GM12892 (cell line): ENCODE measurements at places on chromosomes 3 and 15.

DNA sequence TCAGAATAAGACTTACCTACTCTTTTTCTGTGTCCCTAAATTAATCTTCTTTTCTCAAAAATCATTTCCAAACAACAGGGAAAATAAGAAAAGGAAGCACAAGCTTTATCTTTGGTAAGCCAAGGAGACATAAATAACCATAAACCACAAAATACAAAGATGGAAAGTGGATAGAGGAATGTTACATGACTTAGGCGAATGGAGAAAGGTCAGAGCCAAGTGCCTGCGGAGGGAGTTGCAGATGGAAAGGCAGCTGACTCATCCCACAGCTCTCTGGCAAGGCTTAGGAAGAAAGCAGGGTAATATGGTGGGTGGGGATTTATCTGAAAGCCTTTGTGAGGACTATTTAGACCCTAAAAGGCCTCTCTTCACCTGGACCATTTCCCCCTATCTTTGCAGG is 72.8 kb downstream of the GALK2 start:
- no peak for DNase-seq

- DNase-seq: no peak
Measured at GRCh38 chr3:124576565-124577493, 153.4 kb upstream of the UMPS start.

DNA sequence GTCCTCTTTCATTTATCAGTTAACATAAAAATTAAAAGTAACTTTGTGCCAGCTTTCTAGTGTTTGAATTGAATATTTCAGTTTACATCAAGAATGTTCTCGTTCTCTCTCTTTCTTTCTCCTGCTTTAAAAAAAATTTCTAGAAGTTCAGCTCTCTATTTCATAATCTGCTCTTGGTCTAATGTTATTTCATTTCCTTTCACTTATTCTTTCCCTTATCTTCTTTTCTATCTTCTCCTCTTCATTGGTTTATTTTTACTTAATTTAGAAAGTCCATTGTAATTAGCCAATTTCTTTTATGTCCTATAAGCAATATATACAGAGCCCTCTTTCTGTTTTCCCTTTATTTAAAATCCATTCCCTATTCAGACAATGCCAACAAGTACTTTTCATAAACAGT is 44.6 kb downstream of the CCDC54 start:
- no peak for DNase-seq

- DNase-seq: no peak
Measured at GRCh38 chr15:74608786-74609185, 6.8 kb upstream of the CLK3 start.

- DNase-seq: peak; percentile 76
Measured at GRCh38 chr15:31265871-31266711, 60.5 kb upstream of the KLF13 start.

DNA sequence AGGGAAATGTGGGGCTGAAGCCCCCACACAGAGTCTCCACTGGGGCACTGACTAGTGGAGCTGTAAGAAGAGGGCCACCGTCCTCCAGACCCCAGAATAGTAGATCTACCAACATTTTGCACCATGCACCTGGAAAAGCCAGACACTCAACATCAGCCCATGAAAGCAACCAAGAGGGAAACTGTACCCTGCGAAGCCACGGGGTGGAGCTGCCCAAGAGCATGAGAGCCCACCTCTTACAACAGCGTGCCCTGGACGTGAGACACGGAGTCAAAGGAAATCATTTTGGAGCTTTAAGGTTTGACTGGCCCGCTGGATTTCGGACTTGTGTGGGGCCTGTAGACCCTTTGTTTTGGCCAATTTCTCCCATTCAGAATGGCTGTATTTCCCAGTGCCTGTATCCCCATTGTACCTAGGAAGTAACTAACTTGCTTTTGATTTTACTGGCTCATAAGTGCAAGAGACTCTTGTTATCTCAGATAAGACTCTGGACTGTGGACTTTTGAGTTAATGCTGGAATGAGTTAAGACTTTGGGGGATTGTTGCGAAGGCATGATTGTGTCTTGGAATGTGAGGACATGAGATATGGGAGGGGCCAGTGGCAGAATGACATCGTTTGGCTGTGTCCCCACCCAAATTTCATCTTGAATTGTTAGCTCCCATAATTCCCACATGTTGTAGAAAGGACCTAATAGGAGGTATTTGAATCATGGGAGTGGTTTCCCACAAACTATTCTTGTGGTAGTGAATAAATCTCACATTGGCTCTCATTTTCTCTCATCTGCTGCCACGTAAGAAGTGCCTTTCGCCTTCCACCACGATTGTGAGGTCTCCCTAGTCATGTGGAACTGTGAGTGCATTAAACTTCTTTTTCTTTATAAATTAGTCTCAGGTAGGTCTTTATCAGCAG is 105.8 kb downstream of the CBLB start:
- DNase-seq: no peak

DNA sequence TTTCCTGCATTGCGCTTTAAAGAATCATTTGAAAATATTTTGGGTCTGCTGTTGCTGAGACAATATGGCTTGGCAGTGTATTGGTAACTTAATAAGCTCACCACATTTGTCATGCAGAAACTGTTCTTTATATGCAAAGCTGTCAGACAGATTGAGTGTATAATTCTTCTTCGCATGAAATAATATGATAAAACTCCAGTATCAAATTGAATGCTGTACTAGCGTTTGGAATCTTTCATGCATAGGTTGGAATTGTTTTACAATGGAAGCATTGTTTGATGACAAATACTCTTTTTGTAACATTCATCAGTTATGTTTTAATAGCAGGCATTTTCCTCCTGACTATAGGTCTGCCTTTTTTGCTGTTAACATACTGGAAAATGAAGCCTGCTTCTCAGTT is 53.8 kb downstream of the RBMS3 start:
- DNase-seq: no peak

DNA sequence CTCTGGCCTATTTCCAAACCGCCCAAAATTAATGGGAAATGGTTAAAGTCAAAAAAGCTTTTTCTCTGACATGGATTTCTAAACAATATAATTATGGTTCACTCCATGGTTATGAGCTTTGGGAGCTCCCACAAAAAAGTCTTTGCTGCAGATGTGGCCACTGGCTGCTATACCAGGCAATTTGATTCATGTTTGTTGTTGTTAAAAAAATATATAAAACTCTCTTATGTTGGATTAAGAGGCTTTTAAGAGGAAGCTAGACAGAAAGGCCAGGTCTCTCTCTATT is 258.6 kb downstream of the TIGIT start:
- DNase-seq: no peak

DNA sequence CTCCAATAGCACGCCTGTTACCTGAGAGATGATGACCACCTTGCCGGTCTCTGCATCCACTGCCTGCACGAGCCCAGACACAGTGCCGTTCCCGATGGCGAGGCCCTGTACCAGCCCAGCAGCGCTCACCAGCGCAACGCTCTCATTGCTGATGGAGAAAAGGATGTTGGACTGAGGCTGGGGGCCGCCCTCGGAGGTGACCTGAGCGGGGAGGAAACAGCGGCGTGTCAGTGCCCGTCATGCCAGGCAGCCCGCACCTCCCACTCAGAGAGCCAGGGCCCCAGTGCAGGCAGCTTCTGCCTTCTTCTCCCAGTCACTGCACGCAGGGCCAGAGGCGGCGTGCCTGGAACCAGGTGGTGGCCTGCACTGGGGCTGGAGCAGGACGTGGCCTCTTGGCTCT is 80.3 kb downstream of the NUP210 start:
- no peak for DNase-seq

DNA sequence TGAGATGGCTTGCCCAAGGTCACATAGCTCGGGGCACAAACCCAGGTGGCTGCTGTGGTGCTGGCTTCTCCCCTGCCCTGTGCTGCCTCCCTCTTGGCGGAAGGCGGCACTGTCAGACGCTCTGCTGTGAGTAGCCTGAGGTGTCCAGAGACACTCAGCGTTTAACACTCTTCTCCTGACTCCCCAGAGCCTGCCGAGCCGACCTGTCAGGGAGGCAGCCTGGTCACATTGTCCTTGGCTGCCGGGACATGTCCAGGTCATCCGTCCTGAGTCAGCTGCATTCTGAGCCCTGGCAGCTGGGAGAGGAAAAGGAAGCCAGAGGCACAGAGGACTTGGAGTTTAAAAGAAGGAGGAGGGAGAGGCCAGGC is 4.7 kb downstream of the LMAN1L start:
- DNase-seq: no peak

- DNase-seq: no peak
Measured at GRCh38 chr3:154510780-154511179, 80.8 kb upstream of the GPR149 start.

- no peak for DNase-seq
Measured at GRCh38 chr15:70494852-70495571, 268.3 kb downstream of the UACA start.
